Activated CD4-positive, alpha-beta T cell treated with anti-CD3 and anti-CD28 coated beads, Interleukin-2, amount 50 U/mL, for 1 hour (primary cell): ENCODE measurements at places on chromosomes 2 and 18.

GRCh38 chr2:75010571-75010970 lies 52.1 kb downstream of the POLE4 start:
- no peak for DNase-seq

DNA sequence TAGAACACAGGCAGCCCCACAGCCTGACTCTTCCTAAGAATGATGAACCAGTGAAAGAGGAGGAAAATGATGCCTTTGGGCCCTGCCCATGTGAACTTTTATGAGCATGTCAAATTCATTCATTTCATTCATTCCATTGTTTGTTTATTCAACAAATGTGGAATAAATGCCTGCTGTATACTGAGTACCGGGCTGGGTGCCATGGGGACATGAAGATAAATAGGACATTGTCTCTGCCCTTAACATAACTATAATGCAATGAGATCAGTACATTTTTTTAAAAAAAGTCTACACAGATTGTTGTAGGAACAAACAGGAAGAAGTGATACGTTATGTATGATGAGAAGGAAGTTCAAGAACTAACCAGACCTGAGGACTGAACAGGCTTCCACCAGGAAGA lies 14.7 kb downstream of the MREG start:
- DNase-seq: no peak

- DNase-seq: no peak
Observed at GRCh38 chr2:83615511-83615910, 843.6 kb downstream of the SUCLG1 start.

GRCh38 chr2:20423847-20424246 lies 23.0 kb upstream of the RHOB start:
- DNase-seq: no peak
